Nephron progenitor cell (in vitro differentiated cells): ENCODE measurements at places on chromosomes 2 and 18.

DNA sequence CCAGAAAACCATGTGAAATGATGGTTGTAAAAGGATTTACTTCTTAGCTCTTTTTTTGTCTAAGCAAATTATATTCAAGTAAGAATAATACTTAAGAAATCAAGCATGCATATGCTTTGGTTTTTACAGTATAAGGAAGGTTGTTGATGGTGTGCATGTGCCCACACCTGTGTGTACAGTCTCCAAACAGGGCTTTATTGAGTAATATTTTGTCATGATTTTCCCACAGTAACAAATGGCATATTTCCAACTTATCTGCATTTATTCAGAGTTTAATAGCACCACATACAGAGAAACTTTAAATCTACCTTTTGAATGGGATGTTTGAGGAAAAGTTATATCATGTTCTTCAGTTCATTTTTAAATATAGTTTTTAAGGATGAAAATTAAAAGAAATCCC lies 76.5 kb upstream of the DSG1 start:
- DNase-seq: no peak

DNA sequence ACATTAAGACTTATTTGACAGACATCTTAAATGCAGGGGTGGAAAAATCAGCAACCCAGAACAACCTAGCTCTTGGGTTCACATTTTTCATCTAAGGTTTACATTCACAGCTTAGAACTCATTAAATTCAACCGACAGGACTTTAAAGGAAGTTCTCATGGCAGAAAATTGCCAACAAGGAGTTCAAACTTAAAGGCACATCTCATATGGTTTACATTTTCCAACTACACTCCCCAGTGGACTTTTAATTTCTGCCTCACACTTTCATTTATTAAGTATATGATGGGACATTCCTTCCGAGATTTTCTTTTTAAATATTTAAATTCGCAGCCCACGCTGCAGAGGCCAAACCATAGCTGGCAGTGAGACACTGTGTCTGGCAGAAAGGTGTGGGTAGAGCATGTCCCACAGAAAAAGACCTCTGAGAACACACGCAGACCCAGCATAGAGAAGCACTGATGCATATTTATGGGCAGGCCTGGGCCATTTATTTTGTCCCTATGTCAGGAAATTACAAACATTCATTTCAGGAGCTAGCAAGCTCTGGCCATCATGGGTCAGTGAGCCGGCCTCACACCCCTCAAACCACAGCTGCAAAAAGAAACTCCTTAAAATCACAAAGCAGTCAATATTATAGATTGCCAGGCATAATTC lies 46.3 kb downstream of the STK39 start:
- DNase-seq: peak; percentile 41

DNA sequence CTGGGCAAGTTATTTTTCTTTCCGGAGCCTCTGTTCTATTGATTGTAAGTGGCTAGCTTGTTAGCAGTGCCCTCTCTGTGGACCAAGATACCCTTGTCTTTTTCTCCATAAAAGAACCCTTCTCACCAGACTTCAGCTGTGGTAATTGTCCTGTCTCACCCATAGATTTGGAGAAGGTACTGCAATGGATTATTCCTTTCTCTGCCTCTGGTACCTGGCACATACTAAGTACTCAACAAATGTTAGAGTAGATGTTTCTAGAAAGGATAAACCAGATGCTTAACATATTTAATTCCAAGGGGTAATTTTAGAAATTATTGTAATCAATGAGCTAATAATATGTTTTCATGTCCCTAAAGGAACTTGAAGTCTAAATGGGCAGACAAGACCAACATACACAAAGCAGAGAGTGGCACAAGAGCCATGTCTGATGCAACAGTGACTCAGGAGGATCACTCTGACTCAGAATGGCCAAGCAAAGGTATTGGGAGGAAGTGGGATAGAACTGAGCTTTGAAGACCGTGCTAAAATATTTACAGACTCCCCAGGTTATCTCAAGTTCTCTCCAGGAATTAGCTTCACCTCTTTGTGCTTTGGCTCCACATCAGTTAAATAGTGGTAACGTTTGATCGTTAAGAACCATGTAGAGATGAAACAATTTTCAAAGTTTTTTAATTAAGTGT lies 129.7 kb upstream of the OSR1 start:
- no peak for DNase-seq

DNA sequence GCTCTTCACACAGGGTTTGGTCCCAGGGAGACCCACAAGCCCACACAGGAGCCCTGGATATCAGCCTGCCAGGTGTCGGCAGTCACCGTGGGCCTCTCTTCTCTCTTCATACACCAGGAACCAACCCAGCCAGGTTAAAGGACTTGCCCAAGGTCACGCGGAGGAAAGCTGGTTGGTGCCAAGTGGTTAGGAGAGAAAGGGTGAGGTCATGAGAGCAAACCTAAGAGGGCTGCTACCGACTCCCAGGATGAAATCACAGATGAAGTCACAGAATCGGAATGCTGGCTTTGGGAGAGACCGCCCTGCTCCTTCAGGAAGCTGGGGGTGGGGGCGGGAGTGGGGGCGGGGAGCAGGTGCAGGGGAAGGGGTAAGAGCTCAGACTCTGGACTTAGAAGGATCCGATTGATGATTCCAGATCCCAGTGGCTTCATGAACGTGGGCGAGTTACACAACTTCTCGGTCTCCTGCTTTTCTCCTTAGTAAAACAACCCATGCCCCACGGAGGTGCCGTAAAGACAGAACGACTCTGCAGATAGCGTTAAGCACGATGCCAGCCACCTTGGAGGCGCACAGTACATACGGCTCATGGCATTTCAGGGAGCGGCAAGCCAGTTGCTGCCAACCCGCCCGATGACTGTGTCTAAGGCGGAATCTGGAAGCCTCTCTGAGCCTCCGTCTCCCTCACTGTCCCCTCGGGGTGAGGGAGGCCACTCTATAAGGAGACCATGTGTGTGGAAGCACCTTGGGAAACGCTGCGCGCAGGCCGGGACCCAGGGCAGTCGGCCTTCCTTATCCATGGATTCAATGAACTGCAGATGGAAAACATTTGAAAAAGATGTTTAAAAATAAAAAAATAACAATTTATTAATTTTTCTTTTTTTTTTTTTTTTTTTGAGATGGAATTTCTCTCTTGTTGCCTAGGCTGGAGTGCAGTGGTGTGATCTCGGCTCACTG lies 23.0 kb upstream of the TAF1B start:
- DNase-seq: no peak

DNA sequence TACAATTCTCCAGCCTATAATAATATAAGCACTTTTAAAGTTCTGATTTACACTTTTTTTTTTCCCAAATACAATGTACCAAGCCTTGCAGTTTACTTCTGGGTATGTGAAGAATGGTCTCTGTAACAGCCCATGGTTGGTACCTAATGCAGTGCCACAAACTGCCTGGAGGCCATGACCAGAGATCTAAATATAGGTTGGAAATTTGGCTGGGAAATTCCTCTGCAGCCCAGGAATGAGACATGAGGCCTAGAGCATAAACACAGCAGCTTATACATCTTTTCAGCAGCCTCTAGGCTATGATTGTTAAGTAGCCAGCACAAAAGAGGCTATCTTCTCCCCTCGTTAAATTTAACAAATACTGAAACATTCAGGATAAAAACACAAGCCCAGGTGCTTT lies 432.0 kb upstream of the FAM98A start:
- no peak for DNase-seq

DNA sequence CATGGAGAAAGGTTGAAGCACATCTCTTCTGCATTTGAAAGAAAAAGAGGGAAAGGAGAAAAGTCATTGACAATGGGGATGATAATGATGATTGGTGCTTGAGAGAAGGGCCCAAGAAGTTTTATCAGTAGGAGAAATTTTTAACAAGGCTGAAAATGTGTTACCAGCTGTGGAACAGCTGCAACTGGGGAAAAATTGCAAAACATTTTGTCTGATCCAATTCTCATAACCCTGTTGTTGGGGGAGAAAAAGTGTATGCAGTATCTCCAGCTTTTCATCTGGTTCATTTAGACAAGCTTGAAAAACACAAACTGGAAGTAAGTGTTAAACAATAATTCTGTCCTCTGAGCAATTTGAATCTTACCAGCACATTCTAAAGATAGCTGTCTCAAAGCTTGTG lies 92.7 kb downstream of the CSRNP3 start:
- no peak for DNase-seq

DNA sequence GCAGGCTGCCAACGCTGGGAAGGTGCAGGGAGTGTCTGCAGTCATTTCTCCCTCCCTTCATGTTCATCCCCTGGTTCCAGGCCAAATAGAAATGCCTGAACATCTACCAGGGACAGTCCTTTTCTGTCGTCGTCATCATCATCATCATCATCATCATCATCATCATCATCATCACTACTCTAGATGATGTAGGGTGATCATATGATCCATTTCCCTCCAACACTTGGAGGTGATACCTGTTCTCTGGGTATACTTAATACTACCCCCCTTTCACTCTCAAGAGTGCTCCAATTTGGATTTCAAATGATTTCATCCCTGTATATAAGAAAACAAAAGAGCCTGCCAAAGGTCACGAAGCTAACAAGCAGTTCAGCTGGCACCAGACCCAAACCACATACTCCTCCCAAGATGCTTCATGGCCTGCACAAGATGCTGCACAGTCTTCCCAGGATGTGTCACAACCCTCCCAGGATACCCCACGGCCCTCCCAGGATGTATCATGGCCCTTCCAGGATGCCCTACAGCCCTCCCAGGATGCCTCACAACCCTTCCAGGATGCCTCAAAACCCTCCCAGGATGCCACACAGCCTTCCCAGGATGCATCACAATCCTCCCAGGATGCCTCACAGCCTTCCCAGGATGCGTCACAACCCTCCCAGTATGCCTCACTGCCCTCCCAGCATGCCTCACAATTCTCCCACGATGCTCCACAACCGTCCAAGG lies 257.9 kb downstream of the DYSF start:
- DNase-seq: no peak

- no peak for DNase-seq
Measured at GRCh38 chr2:63121055-63121834, 70.6 kb downstream of the OTX1 start.

GRCh38 chr2:233814056-233814835 lies 36.1 kb downstream of the MROH2A start:
- no peak for DNase-seq

DNA sequence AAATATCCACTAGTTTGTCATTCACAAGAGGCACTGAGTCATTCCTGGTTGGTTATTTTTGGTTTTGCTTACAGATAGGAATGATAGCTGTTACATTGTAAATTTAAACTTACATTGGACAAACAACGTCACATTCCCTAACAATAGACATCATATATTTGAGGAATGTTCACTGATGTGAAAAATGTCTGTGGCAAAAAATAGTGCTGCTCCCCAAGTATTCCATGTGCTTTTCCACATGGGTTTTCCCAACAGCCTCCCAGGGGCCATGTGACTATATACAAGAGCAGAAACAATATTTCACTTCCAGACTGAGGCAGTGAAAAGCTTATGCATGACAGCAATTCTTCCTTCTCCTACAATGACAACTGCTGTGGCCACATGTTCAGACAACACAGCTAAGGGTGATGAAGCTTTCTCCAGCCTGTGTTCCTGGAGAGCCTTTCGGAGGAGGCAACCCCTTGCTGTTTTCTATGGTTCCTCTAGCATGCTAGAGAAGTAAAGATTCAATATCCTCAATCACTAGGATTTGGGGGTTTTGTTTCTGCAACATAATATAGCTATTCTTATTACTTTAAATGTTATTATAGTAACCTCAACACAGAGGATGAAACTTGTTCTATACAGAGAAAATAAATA lies 202.7 kb downstream of the PTH2R start:
- no peak for DNase-seq
